ENCODE measurements at places on chromosomes 3 and 15.

GRCh38 chr15:25090073-25090733, 135.4 kb downstream of the SNRPN start:
- no peak for DNase-seq

DNA sequence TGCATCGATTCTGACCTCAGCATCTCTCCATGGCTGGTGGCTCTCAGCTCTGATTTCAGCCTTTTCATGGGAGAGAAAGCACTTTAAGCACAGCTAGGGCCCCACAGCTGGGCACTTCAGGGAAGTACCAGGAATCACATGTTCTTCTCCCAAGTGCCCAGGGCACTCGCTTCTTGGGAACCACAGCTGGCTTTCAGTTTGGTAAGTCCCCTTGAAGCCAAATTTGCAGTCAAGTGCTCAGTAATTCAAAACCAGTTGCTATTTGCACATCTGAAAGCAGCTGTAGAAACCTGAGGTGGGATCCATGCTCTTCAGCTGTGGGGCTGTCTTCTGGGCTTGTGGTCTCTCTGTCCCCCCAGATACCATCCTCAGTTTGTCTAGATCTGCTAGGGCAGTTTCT, 12.8 kb downstream of the GABRA5 start:
- no peak for DNase-seq

DNA sequence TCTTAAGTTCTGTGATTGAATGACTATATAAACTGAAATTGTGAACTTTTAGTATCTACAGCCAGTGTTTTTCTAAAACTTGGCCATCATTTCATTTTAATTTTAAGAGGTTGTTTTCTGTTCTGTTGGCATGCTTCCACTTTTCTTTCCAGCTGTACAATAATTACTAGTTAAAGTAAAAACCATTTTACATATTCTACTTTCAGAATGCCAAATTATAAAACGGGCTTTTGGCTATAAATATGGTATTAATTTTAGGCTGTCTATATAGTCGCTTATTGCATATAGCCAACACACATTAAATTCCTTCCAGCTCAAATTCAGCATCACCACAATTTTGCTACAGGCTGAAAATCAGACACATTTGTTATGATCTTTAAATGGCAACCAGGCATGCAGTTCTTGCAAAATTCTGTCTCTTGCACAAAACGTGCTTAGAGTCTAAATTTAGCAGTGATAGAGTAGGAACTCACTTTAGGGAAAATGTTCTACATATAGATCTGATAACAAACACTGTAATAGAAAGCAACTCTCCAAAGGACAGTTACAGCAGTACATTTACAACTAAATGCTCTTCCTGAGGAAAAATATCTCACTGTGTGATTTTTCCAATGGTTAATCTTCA, 81.1 kb downstream of the BTD start:
- no peak for DNase-seq

GRCh38 chr3:78076379-78076778, 1036.5 kb downstream of the ROBO2 start:
- DNase-seq = no peak

GRCh38 chr15:63045465-63045840, 2.9 kb downstream of the TPM1 start:
- DNase-seq = no peak

- DNase-seq = no peak
Measured at GRCh38 chr15:74655424-74655823, 39.8 kb downstream of the CLK3 start.

DNA sequence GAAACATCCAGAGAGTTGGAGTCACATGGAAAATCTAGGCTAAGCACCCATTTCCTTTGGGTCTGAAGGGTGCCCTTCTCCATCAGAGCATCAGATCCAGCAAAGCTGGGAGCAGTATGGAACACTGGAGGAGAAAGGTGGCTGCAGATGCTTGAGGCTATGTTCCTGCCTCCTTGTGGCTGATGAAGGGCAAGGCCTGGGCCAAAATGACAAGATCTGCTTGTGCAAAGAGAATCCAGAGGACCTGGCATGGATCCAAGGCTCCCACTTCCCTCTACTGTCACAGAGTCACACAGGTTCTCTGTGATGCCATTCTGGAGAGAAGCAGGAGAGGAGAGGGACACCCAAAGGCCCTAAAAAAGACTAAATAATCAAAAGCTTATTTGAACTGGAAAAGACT, 9.2 kb upstream of the ATP8B4 start:
- DNase-seq = no peak

GRCh38 chr3:152260529-152260928, 8.2 kb upstream of the MBNL1 start:
- no peak for DNase-seq

DNA sequence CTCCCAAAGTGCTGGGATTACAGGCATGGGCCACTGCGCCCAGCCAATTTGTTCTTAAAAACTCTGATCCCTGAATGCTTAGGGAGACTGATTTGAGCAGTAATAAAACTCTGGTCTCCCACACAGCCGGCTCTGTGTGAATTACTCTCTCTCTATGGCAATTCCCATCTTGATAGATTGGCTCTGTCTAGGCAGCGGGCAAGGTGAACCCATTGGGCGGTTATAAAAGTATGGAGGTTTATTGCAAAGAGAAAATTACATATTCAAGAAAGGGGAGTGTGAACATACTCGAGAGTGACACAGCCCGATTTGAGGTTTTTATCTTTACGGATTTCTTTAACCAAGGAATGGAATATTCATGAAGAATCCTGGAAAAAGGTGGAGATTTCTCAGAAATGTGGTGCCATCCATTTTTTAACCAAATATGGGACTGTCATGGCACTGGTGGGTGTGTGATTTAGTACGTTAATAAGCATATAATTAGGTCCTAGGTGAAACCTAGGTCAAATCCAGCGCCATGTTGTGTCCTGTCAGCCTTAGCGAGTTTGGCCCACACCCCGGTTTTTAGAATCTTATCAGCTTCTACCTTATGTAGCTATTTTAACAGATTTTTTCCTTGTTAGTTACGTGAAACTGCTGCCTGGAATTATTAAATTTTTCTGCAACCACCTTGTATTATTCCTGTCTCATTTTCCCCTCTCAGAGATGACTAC, 7.2 kb upstream of the GMPS start:
- no peak for DNase-seq

GRCh38 chr3:10023587-10024310, 2.5 kb upstream of the FANCD2 start:
- no peak for DNase-seq

- DNase-seq = no peak
Measured at GRCh38 chr15:58410353-58410752, 21.4 kb upstream of the LIPC start.

DNA sequence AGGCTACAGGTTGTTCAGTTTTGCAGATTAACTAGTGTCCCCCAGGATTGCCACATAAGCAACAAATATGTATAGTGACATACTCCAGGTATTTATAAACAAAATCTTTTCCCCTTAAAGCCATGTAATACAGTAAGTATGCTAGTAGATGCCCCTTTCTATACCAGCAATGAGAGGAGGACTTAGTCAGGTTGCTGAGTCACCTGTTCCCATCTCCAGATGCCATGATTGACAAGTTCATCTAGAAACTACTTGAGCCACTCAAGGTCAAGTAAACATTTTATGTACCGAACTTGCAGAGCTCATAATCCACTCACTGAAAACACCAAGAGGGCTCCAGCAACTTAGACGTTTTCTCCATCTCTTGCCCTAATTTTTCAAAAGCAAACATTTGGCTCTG, 18.2 kb downstream of the SLC9A9 start:
- no peak for DNase-seq

DNA sequence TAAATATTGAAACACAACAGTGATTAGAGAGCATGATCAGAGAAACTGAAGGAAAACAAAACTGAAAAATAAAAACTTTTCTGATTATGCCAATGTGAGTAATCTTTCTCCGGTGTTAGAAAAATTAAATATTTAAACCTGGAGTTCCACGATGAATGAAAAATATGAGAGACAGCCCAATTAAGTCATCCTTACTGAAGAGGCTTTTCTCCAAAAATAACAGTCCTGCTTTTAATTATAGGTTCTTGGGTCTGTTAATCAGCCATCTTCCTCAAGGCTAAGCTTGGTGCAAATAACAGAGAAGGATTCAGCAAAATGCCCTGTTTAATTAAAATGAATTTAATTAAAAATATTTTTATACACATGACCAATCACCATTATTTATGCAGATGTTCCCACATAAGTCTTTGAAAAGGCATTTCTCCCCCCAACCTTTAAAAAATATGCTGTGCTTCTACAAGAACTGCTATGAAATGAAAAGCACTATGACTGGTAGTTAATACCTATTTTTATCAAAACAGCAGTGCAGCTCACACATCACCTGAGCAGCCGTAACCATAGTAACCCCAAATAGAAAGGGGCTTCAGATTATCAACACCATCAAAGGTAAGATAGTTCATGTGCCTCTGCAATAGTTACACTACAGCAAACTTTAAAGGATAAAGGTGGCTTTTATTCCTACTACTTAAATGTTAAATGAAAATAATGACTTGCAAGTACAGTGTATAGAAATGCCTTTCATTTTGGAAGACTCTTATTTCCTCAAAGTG, 175.7 kb downstream of the SLC9A9 start:
- peak; percentile 30 for DNase-seq

DNA sequence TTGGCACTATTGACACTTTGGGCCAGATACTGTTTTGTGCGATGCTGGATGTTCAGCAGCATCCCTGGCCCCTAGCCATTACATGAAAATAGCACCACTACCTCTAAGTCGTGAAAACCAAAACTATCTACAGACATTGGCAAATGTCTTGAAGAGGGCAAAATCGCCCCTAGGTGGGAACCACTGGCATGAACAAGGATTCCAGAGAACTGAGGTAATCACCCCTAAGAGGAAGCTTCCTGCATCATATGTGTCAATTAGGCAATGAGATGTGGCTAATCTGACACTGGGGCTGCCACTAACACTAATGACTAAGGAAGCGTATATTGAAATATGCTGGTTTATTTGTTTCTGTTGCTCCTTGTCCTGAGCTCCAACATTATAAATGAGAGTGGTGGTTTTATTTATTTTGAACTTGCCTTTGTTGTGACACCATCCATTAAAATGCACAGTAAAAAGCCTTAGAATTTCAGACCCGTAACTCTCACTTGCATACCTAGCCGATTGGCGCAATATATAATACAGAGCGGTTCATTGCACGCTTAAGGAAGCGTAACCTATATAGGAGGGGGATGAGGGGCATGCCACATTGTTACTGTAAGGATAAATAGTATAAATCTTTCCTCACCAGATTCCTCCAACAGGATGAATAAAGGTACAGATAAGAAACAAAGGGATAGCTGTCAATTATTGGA, 299.8 kb upstream of the CNTN4 start:
- no peak for DNase-seq

GRCh38 chr15:50190723-50191122, 8.7 kb downstream of the SLC27A2 start:
- DNase-seq = no peak

GRCh38 chr15:58495891-58496408, 64.2 kb downstream of the LIPC start:
- no peak for DNase-seq

- no peak for DNase-seq
Measured at GRCh38 chr15:61295239-61295638, 66.1 kb upstream of the RORA start.

- no peak for DNase-seq
Measured at GRCh38 chr15:66221126-66221525, 32.4 kb downstream of the MEGF11 start.

GRCh38 chr15:71611553-71612396, 198.6 kb upstream of the NR2E3 start:
- peak; percentile 79 for DNase-seq
